Glutamatergic neuron (in vitro differentiated cells): ENCODE measurements at places on chromosomes 7 and 10. TPM values are rescaled to one million over a fixed set of nuclear protein-coding genes. Genes with fewer than 3 reads are reported as not detected.
A peak's percentile ranks its signal among the peaks of the same experiment; 100 is the strongest.

DNA sequence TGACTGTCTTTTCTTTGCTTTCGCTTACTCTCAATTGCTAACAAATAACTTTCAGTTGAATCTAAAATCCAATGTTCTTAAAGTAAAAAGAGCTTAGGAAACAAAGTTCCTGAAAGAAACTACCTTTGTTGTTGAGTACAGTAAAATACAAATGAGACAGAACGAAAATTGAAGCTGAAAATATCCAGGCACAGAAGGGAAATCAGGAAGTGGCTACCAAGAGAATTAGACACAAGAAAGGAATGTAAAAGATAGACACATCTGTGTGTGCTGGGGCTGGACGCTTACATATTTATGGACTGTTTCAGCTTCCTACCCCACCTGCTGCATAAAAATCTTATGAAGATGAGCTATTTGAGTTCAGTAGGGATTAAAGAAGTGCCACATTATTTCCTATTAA, 161.7 kb upstream of the PLXDC2 start:
- DNase-seq, result no peak

DNA sequence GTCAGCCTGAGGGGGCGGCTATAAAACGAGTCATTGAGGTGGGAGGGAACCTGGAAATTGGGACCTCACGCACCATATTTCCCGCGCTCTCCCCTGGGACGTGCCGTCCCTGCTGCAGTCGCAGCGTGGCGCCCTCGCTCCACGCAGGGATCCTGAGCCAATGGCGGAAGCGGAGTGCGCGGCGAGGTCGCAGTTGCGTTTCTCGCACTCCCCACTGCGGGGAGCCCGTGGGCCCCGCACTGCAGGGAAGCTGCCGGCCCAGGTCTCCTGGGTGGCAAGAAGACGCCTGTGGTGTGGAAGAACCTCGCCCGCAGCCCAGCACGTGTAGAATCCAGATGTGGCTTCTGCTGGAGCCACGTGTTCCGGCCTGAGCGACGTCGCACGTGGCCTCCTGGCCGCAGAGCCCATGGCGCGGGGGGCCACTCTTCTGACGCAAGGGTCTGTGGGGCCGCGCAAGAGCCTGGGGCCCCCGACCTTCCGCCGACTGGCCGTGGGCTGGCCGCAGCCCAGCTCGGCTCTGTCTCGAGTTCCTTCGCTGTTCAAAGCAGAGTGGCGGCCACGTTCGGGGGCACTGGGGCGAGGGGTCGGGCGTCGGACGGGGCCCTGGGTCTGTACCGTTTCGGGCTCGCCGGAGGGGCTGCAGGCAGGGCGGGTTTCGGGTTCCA, 26.4 kb downstream of the HIF1AN start:
- peak; percentile 83 for DNase-seq

- no peak for DNase-seq
Observed at GRCh38 chr10:99676426-99676825, 17.1 kb downstream of the ENTPD7 start.

DNA sequence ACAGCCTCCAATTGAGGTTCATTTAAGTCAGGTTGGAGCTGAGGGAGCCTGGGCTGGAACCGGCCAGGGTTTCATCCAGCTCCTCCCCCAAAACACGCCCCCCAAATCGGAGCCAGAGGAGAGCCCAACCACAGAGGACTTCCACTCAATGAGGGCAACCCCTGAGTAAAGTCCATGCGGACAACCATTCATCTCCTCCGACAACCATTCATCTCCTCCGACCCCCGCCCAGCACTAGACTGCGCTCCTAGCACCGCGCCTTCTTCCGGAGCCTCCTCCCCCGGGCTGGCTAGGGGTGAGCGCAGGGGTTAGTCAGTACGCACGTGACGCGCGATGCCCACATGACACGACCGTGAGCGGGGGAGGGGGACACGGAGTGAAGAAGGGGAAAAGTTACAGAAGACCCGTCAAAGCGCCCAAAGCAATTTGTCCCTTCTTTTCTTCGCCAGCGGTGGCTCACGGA, 1.4 kb downstream of the MAGI2 start:
- peak; percentile 57 for DNase-seq

DNA sequence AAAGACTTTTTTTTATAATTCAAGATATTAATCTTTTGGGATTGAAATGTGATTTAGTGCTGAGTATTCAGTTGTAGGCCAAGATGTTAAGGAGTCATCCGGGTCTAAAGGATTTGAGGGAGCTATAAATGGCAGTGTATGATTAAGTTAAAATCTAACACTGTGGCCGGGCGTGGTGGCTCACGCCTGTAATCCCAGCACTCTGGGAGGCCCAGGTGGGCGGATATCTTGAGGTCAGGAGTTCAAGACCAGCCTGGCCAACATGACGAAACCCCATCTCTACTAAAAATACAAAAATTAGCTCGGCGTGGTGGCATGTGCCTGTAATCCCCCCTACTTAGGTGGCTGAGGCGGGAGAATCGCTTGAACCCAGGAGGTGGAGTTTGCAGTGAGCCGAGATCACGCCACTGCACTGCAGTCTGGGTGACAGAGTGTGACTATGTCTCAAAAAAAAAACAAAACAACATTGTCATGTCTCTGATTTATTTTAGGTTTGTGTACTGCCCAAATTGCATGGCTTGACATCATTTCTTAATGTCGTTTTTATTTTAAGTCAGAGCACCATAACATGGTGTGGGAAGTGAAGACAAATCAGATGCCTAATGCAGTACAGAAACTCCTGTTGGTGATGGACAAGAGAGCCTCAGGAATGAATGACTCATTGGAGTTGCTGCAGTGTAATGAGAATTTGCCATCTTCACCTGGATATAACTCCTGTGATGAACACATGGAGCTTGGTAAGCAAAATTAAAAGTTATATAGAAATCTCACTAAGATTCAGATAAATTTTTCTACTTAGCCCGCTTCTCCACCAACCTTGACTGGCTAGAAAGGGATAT, 10.7 kb downstream of the HBP1 start:
- no peak for DNase-seq

DNA sequence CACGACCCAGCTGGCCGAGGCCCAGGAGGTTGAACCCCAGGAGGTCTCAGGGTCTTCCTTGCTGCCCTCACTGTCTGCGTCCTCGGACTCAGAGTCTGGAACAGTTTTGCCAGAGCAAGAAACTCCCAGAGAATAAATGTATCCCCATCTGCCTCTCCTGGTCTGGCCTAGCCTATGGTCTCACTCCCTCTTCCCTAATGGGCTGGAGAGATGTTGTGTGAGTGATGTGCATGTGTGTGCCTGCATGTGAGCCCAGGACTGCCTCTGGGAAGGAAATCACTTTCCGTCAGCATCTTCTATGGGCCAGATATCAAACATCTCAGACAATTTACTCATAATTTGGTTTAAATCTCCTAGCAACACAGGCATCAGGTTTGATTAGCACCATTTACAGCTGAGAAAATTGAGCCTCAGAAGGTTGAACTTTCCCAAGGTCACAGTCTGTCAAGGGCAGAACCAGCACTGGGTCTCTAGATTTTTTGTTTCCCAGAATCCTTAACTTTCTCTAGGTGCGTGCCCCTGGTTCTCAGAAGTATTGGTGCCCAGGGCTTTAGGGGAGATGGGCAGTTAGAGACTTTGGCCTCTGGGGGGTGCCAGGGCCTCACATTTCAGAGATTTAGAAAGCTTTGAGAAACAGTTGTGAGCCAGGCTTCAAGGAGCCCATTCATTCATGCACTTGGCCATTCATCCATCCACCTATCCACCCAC, 4.9 kb downstream of the TMEM270 start:
- peak; percentile 39 for DNase-seq

GRCh38 chr10:98920807-98921206, 314.8 kb downstream of the HPSE2 start:
- no peak for DNase-seq

DNA sequence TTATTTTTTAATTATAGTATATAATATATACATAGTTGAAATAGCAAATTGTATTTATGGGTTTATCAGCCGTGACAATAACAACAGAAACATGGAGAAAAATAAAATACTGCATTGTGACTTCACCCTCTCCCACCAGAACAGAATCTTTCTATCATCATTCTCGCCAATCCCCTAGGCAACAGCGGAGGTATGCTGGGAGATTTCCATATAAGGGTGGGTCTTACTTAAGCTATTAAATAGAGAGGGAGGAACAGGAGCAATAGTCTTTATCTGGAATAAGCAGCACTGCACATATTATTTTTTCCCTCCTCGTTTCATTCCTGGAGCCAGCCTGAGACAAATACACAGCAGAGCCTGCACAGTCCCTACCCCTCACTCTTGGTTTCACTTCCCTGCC, 1214.9 kb downstream of the XPNPEP1 start:
- DNase-seq, result no peak

GRCh38 chr7:41203542-41203941, 499.3 kb downstream of the INHBA start:
- no peak for DNase-seq

GRCh38 chr7:1541431-1542162, 11.1 kb downstream of the MAFK start:
- no peak for DNase-seq

DNA sequence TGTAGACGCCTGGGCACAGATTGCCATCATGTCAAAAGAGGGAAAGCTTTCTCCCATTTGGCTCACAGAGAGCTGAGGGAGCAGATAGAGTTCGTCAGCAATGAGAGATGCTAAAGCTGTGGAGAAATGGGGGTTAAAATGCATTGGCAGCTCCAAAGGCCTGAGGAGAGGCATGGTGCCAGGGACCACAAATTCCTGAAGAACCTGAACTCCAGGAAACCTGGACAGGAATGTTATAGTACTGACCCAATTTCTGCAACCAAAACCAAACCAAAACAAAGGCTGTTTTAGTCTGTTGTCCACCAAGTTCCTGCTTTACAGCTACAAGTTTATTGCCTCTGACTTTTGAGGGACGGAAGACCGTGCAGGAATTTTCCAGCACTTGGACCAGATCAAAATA, 575.7 kb downstream of the REEP3 start:
- DNase-seq, result no peak

The TWIST1 gene
- not detected for total RNA-seq

The NCF1 gene
- total RNA-seq, result 0.54 TPM

The IL6 gene
- not detected for total RNA-seq

The TMEM236 gene
- 0.07 TPM for total RNA-seq
